ENCODE measurements at places on chromosomes 5 and 9.

DNA sequence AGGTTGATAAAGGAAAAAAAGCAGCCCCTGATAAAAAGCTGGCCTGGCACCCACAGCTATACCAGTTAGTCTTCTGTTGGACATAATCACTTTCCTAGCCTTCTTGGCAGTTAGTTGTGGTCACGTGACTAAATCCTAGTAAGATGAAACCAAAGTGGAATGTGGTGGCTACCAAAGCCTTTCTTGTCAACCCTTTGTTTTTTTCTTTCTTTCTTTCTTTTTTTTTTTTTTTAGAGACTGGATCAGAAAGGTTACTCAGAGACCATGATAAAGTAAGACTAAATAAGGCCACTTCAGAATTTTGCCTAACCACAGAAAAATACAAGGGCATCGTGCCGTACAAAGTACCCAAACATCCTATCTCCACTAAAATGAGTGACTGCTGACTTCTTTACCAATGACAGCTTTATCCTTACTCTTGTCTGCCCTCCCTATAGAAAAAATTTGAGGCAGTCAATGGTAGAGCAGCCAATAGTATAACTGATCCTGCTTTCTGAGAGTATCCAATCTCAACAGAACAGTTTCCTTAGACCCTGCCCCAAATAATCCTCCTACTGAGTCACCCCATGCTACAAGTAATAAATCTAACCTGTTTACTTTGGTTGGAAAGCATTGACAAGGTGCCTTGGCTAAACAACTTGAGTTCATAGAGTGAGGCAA is 14.2 kb upstream of the KIF27 start:
- no peak for DNase-seq

DNA sequence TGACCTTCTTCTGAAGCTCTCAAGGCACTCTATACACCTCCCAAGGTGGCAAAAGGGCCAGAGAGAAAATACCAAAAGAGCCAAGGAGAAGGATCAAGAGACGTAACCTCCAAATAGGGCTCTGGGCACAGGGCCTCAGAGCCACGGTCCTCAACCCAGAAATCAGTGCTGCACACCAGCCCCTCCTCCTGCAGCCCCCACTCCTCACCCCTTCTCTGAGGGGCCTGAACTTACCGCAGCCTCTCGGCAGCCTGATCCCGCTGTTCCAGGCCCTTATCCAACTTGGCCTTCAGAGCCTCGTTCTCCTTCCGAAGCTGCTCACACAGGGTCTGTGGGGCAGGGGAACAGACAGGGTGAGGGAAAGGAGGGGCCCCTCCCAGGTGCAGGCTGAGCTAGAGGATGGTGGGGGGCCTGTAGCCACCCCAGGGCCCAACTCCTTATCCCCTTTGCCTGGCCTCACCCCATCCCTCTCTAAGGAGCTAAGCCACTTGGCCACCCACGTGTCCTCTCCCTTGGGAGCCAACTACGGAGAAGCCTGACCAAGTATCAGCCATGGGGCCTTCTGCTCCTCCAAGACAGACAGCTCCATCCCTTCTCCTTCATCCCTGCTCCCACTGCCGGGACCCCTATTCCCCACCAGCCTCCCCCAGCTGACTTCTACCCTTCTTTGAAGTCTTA is 28.8 kb downstream of the TNIP1 start:
- no peak for DNase-seq

DNA sequence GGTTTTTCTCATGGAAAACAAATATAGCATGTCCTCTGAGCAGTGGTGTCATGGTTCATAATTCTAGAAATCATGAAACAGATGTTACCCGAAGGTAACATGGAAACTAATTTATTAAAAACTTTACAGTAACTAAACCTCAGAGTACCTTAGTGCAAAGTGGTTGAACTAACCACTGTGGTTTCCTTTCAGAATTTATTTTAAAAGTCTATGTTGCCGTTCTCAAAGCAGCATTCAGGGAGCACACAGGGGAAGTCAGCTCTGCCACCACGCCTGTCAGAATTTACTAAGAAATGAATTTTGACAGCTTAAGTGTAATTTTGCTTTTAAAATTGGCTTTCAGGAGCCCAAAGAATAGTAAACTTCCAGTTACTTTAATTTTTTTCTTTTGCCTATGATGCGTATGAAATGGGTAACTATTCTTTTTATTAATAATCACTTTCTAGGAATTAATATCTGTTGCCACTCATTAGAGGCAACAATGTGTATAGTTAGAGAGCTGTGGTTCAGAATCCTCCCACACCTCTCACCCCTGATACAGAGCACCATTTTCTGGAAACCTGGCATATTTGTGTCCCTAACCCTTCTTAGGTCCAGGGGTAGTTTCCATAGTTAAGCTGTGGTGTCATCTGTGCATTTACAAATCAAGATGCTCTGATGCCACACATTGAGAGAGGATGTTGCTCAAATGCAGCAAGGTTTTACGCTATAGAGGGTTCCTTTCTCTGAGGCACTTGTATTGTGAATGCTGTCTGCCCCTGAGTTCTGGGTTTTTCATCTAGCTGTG is 202.6 kb downstream of the ZSWIM6 start:
- peak; percentile 6 for DNase-seq

- DNase-seq: no peak
These were observed 2362.5 kb upstream of the WWC1 start for GRCh38 chr5:165928971-165929370.

- no peak for DNase-seq
These were observed 326.9 kb upstream of the PUM3 start for GRCh38 chr9:3170819-3171218.

DNA sequence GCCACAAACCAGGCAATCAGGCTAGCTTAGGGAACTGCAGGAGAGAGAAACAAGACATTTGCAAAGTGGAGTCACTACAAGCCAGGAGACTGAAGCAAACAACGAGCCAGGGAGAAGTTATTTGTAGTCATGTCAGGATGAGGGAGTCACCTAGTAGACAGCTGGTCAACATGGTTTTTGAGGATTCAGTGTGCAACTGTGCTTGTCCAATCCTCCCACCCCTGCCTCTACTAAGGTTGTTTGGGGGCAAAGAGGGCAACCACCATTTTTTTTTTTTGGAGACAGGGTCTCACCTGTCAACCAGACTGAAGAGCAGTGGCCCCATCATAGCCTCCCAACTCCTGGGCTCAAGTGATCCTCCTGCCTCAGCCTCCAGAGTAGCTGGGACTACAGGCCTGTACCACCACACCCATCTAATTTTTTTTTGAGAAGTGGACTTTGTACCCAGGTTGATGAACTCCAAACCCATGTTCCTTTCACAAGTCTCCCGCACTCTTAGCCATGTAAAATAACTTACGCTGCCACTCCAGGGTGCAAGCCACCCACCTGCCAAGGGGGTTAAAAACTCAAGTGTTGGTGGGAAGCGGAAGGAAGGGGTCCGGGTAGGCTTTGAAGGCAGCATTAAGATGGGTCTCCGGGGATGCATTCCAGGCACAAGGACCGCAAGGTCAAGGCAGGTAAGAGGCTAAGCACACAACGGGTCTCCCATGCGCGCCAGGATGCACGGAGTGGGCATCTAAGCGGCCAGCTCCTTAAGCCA is 995 bp downstream of the RPL35 start:
- DNase-seq: no peak

GRCh38 chr9:129283705-129284606 is 105.9 kb upstream of the IER5L start:
- no peak for DNase-seq

DNA sequence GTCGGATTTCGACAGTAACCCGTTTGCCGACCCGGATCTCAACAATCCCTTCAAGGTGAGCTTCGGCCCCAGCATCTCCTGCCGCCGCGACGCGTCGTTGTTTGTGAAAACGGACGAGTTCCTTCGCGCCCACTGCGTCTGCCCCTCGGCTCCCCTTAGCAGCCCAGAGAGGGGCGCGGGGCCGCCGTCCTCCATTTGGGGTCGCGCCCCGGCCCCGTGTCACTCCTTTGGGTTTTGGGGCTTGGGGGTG is 182 bp downstream of the SCAMP1 start:
- no peak for DNase-seq

- no peak for DNase-seq
These were observed 62.9 kb upstream of the ADAMTS16 start for GRCh38 chr5:5077236-5077635.

DNA sequence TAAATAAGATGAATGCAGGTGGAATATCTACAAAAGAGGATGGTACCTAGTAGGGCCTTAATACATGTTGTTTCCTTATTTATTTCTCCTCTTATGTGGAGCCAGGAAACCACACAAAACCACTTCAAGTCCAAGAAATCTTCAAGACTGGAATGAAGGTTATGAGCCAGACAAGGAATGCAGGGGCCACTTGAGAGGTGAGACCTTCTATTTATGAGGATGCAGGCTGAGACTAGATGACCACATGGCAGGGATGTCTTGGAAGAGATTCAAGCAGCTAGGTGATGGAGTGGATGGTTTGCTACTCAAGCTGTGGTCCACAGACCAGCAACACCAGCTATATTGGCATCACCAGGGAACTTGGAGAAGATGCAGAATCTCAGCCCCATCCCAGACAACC is 92.2 kb downstream of the TNC start:
- no peak for DNase-seq

DNA sequence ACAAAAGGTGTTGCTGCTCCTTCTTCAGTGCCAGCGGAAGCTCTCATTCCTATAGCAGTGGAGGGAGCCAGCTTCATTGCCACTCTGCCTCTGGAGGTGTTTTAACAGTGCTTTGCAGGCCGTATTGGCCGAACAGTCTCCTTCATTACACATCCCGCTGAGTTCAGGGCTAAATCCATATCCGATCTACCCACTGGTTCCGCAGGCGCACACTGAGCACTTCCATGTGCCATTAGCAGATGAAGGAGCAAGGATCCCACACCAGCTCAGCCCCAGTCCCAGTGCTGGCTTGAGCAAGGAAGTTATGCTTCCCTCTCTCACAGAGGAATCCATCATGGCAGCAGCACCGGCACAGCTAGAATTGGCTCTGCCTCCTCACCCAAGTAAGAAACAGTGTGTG is 121.2 kb upstream of the IRX2 start:
- DNase-seq: no peak

DNA sequence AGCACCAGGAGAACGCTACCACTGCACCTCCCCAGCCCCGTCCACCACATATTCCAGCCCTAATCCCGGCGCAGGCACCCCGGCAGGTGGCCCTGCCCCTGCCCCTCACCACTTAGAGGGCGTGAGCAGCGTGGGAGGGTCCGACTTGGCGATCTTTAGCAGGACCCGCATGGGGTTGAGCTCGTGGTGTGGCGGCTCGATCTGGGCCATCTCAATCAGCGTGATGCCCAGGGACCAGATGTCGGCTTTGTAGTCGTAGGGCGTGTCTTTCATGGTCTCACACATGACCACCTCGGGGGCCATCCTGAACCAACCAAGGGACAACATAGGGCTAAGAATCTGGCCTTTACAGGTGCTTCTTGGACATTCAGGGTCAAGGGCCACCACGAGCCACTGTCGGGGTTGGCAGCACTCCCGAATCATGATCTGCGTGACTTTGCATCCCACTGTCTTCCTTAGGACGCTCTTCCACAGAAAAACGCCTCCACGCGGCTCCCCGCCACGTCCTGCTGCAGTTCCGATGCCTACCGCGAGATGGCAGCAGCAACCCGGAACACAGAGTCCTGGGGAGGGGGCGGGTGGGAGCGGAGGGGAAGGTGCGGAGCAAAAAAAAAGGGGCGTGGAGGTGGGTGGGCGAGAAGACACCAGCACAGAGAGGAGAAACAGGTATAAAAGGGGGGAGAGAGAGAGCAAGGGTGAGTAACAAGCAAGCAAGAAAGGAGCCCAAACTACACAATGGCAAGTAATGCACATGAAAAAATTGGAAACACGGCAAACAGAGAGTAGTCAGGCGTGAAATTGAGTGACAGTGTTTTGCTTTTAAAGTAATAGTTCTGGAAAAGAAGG is 81.3 kb downstream of the STK10 start:
- DNase-seq: peak; percentile 68

- no peak for DNase-seq
These were observed 61.1 kb upstream of the EQTN start for GRCh38 chr9:27358007-27358406.

DNA sequence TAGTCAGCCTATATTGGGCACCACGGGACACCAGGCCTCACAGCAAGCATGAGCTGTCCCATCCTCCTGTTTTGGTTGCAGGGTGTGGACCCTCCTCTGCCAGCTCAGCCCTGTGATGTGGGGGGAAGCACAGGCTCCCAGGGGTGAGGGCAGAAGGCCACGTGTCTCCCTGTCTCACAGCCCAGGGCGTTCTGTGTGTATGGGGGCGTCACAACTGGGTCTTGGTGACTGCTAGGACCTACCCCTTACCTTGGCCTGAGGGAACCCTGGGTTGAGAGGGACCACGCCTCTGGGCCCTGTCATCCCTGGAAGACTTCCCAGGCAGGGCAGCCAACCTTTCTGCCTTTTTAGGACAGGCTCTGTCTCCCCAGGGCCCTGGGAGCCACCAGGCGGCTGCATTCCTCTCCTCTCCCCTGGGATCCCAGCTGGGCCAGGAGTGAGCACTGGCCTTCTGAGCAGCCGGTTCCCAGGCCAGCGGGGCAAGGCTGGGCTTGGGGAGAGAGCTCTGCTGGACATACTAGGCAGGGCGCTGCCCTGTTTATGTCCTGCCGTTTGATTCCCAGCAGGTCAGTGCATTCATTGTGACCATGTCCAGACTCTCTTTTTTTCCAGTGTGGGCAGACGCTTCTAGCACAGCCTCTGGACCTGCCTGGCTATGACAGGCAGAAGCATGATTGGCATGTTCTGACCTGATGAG is 97.4 kb downstream of the DAB2IP start:
- DNase-seq: no peak
